ENCODE measurements at places on chromosomes 7 and 10. TPM values are rescaled to one million over a fixed set of nuclear protein-coding genes. Genes with fewer than 3 reads are reported as not detected.

Gene CRTAC1
- total RNA-seq = 7.5 TPM

Gene CRHR2
- 1.2 TPM for total RNA-seq

Gene AKR1C3
- total RNA-seq = 15.6 TPM

Gene CPA5
- 46.7 TPM for total RNA-seq

Gene PTPRZ1
- total RNA-seq = 1.9 TPM

Gene CNNM1
- total RNA-seq = 51.9 TPM

Gene HIPK2
- 17.8 TPM for total RNA-seq

Gene ATP6V0A4
- total RNA-seq = 1.8 TPM

Gene GSTO2
- 51.7 TPM for total RNA-seq

Gene GHRHR
- 3.6 TPM for total RNA-seq

Gene RAPGEF5
- 67.5 TPM for total RNA-seq

Gene PLXDC2
- 81.7 TPM for total RNA-seq

All from testis (tissue), 5 donors.